ENCODE measurements at places on chromosomes 11 and 22.

DNA sequence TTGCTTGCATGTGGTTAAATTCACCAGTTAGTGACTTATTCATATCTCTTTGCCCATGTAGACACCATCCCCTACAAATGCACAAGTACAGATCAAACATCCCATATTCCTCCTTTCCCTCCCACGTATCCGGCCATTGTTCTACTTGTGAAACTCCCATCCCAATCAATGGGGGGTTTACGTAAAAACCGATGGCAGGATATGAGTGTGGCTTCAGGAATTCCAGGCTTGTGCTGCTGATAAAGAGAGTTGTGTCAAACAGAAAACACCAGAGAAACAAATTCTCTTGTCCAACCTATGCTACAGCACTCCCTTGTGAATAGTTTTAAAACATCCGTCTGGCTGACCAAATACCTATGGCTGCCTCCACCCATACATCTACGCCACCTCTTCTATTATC, 15.5 kb downstream of the FLI1 start:
- peak; percentile 92 for DNase-seq

GRCh38 chr11:101182467-101182866, 52.9 kb upstream of the PGR start:
- no peak for DNase-seq

- DNase-seq = peak; percentile 39
Observed at GRCh38 chr11:114197799-114198500, 98.2 kb upstream of the NNMT start.

DNA sequence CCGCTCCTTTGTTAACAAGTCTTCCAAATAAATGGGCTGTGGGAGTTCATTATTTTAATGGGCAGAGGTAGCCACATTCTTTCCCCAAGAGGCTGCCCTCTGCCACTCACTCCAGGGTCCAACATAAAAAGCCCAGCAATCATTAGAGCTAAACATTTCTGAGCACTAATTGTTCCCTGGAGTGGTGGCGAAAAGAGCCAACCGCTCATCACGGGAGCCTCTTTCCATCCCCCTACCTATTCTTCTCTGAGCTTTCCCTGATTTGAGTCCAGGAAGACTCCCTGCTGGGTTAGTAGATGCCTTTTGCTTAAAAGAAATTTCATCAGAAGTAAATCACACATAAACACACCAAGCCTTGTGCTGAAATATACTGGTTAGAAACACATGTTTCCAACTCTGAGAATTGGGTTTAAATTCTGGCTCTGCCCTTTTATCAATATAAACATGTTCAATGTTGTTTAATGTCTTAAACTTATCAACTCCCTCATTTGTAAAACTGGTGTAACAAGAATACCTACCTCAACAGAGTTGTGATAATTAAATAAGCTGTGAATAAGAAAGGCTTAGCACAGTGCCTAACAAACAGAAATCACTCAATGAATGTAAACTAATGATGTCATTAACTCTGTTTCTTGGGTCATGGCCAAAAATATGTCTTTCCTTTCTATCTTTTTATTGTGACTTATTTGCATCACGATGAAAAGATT, at the start of gene OR5A2:
Gene OR5A2 (minus strand): TSS at position 53 of the 707 bp plus-strand sequence. CDS start 3,460 bp downstream, outside the sequence.
- DNase-seq = no peak

GRCh38 chr22:24997023-24997422, 44.5 kb downstream of the KIAA1671 start:
- DNase-seq = no peak

DNA sequence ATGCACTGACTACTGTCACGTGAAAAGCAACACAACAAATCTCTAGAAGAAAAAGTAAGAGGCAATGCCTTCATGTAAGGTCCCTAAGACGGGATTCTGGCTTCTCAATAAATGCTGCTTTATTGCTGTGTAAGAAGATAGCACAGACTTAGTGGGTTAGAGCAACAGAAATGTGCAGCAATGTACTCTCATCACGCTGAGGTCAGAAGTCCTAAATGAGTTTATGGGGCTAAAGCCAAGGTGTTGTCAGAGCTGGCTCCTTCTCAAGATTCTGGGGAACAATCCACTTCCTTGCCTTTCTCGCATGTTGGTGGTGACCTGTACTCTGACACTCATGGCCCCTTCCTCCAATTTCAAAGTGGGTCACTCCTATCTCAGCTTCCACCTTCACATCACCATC, 93.4 kb downstream of the SHANK2 start:
- no peak for DNase-seq

DNA sequence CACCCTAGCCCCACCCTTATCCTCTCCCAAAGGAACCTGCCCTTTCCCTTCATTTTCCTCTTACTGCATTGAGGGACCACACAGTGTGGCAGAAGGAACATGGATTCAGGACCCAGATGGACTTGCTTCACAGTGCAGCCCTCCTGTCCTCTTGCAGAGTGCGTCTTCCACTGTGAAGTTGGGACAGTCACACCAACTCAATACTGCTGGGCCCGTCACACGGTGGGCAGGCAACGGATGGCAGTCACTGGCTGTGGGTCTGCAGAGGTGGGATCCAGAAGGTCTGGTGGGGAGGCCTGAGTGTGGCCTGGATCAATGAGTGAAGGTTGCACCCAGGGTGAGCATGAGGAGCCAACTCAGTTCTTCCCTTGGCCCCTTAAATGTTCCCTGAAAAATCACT, 129.9 kb upstream of the B3GAT1 start:
- no peak for DNase-seq

DNA sequence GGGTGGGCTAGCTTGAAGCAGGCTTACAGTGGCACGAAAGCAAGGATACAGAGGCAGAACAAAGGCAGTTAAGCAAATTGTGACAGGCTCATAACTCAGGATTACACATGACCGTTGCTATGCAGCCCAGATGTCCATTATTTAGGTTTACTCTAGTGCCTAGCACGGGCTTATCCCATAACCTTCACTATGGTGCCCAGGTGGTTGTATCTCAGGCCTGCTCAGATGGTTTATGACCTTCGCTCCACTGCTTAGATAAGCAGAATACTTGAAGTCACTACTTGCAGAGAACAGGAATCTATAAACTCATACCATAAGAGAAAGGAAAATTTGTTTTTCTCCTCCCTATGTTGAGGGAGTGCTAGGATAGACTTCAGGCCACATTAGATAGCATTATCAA, 9.0 kb downstream of the OR6M1 start:
- no peak for DNase-seq

DNA sequence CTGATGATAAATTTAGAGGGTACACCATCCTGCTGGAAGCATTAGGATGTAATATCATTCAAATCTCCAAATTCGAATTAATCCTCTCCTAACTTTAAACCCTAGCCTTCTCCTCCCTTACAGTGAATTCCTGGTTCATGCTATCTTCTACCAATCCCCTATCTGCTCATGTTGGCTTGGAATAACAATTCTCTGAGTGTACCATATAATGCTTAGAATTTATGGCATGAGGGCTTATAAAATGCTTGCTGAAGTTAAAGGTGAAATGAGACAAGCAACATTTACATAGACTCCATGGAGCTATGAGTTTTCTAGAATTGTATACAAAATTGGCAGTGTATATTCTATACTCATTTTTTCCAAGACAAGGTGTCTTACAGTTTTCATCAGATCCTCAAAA, 79.3 kb downstream of the C2CD3 start:
- no peak for DNase-seq

- DNase-seq = no peak
Observed at GRCh38 chr11:112050721-112051120, 23.1 kb downstream of the PIH1D2 start.

DNA sequence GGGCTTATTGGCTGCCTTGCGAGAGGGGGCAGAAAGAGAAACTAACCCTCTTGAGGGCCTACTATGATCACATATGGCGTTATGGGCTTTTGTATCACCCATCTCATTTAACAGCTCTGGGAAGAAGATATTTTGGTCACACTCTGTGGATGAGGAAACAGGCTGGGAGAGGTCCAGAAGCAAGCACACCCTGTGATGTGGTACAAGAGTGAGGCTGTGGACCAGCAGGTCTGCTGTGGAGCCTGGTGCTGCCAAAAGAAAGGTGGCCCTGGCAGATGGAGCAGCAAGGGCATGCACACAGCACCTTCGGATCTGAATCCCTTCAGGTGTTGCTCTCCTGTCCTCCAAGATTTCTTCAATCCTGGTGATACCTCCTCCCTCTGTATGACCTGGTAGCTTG, 64.1 kb downstream of the KCNC1 start:
- DNase-seq = no peak

DNA sequence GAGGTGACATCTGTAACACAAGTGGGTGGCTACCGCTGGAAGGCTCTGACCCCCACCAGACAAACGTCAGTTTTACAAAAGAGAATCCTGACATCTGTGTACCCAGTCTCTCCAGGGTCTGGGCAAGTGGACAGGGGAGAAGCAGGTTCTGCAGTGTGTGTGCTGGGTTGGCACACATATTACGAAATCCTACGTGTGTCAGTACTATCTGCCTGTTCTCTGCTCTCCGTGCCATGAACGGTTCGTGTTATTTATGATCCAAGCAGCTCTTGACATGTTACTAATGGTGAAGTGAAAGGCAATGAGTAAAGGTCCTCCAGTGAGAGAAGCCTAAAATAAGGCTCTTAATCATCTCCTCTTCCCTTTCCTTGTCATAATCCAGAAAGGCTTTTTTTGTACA, 201.5 kb upstream of the MTMR2 start:
- no peak for DNase-seq
